ENCODE measurements at places on chromosomes 5 and 9.

- no peak for DNase-seq
These were observed 4.3 kb downstream of the LCP2 start for GRCh38 chr5:170293273-170293672.

- DNase-seq, result no peak
These were observed 2.0 kb downstream of the RELL2 start for GRCh38 chr5:141638771-141639170.

DNA sequence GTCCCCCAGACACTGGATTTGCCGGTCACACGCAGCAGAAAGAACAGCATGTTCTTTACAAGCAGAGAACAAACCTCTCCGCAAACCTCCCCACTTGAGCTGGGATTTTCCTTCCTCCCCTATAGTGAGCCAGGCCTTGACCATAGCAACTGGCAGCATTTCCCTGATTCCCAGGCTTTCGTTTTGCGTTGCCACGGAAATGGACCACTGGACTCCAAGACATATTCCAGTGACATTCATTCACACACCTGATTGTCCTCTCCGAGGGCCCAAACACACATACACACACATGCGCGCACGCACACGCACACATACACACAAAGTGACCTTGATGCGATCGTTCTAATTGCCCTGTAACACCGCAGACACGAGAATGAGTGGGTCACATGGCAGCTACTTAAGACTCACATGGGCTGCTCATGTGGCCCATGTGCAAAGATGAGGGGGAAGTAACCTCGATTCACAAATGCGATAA, 80.9 kb upstream of the CPEB4 start:
- DNase-seq, result no peak

DNA sequence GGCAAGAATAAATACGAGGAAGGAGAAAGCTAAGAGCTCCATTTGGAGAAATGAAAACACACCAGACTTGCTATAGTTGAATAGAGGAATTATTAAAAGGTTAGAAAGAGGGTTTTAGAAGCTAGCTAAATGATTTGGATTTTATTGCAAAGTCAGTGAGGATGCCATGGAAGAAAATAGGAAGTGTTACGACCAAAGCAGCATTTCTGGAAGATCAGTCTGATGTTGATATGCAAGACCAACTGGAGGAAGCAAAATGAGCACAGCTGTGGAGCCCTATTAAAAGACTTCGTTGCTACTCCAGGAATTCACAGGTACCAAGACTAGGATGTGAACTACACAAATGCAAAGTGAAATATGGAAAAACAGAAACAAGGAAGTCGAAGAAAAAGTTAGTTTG, 2.1 kb downstream of the DHX29 start:
- no peak for DNase-seq

GRCh38 chr9:29437526-29437925, 1864.2 kb upstream of the C9orf72 start:
- DNase-seq, result no peak

DNA sequence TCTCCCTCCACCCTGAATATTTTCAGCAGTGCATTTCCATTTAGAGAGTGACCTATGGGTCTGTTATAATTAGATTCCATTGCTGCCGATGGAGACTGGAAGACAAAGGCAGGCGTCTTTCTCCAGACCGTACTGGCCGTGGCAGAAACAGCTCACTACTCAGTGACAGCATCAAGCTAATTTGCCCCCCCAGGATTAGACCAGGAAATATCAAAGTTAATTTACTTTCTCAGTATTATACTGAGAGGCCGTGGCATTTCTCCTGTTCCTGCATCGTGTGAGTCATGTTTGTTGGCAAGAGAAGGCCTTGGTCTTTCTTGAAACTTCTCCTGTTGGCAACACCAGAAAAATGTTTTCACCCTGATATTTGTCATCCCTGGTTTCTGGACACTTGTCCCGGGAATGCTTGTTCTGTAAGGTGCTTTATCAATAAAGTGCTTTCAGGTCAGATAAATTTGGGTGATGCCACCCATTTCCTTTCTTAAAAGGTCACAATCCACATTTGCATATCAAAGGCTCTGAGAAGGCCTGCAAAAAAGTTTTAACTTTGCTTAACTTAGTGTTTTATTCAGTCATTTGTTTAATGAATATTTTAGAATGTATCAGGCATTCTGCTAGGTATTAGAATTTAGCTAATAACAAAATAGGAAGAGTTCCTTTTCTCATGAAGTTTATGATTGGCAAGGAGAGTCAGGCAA, 28.4 kb downstream of the SV2C start:
- no peak for DNase-seq

GRCh38 chr9:93260263-93261066, 76.5 kb downstream of the WNK2 start:
- DNase-seq, result no peak

DNA sequence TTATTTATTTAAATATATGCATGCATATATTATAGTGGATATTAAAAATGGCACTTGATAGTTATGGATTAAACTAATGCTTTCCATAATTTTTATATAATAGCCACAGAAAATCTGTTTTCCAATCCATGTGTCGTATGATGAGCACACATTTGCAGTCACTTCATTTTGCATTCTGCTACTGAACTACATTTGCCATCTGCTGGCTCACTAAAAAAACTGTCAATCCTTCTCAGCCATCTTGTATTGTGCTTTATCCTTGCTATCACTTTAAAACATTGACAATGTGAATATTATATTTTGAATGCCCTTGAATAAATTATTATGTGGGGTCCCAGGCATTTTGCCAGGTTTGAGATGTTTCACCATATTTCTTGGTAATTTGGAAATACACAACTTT, 586.6 kb downstream of the DNAH5 start:
- no peak for DNase-seq

Data from AG08396 (cell line).